Amygdala (tissue), 56 donors: ENCODE measurements at places on chromosomes 3 and 15.

- no peak for DNase-seq
Observed at GRCh38 chr3:52420388-52420787, 24.5 kb downstream of the SEMA3G start.

- DNase-seq = no peak
Observed at GRCh38 chr15:70507772-70508371, 255.5 kb downstream of the UACA start.

DNA sequence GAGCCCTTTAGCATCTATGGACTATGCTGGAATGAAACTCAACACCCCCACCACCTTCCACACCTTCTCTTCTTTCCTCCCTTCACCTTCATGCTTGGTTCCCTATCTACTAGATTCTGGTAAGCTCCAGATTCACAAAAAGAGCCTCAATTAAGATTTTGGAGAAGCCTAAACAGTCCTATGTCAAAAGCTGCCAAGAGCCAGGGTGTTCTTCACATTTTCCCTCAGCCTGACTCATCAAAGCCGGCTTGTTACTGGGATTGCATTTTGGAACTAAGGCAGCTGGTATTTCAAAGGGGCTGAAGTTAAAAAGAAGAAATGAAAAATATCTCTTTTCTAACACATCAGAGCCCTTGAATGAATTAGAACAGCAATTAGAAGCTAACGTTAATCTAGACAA is 247.7 kb downstream of the MYRIP start:
- no peak for DNase-seq

DNA sequence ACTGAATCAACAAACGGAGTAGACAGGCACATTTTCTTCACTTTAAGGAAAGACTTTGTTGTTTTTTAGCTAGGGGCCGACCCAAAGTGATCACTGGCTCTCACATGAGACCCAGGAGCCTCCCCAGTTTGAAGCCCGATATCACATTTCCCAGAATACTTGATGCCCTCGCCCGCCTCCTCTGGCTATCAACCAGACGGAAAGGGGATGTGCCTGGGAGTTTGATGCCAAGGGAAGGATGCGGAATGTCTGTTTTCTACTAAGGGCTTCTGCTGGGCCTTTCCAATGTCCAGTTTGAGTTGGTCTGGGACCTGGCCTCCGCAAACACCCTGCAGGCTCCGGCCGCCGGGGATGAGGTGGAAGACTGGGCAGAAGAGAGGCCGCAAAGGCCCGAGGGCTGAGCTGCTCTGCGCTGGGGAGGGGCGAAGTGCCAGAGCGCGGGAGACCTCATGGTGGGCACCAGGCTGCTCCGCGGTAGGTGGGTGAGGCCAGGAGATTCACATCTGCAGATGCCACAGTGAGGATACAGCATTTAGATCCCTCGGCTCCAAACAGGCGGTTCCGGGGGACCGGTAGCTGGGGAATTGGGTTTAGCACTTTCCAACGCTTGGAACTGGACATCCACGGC is 491 bp upstream of the ZNF774 start:
- DNase-seq = no peak

DNA sequence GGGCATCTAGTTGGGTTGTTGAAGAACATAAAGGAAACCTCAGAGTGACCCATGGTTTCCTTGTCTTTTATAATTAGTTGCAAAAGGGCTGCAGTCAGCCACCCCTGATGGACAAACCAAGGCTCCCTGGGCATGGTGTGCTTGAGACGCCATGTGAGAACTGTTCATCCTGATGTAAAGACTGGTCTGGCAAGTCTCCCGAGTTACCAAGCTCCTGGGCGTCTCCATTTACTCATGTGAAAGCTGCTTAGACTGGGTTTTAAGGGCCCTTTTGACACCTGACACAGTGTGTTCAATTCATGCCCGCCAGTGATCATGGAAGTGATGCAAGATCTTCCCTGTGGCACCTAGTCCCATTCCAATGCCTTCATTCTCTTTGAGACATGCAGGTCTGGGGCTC is 49.4 kb downstream of the GRK7 start:
- DNase-seq = no peak

DNA sequence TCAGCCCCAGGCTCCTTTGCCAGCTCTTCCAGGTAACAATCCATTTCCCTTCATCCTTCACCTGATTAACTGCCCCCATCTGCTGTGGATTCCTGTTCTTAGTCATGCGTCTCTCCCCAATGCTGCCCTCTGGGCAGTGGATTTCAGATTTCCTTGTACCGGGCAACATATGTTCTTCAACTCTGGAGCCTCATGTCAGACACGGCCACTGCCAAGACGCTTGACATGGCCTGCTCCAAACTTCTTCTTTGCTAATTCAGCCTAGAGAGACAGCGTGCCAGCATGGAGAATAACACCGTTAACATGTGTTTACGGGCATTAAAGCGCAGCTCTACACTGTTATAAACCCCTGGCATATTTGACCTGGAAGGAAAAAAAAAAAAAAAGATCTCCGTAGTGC is 1035.1 kb upstream of the NR2F2 start:
- no peak for DNase-seq

GRCh38 chr3:137020315-137020714 is 62.5 kb downstream of the IL20RB start:
- DNase-seq = no peak

GRCh38 chr15:38610748-38611147 is 46.1 kb upstream of the RASGRP1 start:
- no peak for DNase-seq
